ENCODE measurements at places on chromosomes 1 and 21. TPM values are rescaled to one million over a fixed set of nuclear protein-coding genes. Genes with fewer than 3 reads are reported as not detected.

DNA sequence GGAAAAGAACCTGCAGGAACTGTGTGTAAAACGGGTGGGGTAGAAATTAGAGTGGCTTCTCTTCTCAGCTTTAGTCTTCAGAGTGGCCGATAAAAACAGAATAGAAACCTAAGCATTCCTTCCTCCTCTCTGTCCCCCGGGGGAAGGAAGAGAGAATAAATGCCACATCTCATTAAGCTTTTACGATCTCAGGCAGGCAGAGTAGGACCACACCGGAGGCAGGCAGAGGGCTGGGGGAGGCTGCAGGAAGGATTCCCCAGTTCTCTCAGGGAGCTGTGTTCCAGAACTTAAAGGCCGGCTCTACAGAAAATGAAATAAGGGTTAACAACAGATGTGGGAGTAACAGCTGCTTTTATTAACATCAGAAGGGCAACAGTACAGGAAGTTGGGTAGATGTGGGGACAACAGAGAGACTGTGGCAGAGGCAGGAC is 24.5 kb upstream of the MEF2D start:
- no peak for DNase-seq

DNA sequence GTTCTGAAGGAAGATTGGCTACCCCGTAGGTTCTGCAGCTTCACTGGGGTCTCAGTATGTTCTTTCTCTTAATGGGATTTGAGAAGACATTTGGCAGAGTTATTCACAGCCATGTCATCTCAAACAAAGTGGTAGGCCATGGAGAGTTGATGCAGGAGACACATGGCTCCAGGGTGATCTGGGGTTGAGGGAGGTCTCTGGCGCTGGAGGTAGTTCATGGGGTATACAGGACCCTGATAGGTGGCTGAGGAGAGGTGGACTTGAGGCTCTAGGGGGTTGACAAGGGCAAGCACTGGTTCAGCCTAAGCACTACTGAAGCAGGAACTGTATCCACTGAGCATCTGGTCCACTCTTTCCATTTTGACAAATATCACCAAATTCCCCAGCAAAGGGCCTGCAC is 100.4 kb downstream of the C1orf94 start:
- no peak for DNase-seq

DNA sequence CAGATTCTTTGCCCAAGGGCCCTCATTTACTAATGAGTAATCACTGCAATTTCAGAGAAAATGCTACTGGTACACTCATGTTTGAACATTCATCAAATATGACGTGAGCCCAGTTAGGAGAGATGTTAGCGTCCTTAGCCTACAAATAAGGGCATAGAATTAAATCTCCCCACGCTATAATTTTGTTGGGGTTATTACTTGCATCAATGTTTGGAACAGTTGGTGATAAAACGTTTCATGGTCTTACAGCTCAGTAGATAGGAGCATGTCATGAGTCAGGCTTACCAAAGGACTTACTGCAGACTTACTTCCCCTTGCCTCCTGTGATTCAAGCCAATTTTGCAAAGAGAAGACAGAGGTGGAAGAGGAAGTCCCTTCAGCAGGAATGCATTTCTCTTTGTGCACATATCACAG is 304.0 kb downstream of the KIF26B start:
- DNase-seq = no peak

DNA sequence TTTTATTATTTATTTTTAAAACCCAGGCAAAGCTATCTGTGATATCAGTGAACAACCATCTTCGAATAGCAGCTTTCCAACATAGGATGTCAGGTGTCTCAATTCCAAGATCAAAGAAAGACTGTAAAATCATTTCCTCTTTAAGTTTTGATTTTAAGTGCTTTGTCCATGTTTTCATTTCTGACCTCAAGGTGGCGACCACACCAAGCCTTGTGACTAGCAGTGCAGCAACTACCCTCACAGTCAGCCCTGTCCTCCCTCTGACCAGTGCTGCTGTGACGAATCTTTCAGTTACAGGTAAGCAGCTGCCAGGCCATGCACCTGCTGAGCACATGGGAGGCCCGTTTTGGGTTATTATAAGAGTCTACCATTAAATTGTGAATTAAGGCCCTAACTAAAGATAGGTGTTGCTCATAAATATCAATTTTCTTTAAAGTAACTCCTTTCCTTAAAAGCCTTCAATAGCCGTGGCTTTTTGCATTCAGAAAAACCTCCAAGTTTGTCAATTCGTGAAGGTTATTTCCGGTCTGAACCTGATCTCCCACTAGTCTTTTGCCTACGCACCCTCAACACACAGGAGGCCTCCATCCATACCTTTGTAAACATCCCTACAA is 117.0 kb downstream of the CD247 start:
- DNase-seq = no peak

TTLL7 gene
- 11.5 TPM for total RNA-seq

DNA sequence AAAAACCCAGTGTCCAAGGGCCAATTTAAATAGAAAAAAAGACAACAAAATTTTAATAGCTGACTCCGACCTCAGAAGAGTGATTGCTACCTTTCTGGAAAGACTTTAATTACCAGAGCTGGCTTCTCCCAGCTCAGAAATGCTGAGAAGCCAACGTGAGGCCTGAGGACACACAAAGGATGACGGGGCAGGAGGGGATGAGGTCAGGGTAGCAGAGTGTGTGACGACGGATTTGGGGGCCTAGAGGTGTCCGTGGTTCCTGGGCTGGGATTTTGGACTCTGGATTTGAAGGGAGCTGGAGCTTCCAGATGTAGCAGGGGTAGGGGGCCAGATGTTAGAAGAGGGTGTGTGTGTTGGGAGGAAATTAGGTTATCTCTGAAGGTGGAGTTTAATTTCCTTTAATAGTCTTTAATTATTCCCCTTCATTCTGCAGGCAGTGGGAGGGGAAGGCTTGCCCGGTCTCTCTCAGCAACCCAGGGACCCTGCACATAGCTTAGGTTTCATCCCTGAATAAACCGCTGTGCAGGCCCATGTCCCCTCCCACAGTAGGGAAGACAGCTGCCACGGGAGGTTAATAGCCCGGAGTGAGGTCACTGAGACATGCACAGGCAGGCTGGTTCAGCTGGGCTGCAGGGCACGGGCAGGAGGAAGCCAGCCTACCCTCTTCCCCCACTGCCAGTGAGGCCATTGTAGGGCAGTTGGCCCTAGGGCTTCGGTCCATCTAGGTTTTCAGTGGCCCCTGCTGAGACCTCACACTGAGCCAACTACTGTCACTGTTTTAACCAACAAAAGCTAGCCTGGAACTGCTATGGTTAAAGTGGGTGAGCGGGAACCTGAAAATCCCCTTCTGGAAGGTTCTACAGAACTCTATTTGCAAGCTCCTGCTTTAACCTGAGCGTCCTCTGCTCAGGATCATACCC is 3.8 kb upstream of the PADI3 start:
- no peak for DNase-seq

- no peak for DNase-seq
Observed at GRCh38 chr1:59445040-59445439, 148.1 kb downstream of the FGGY start.

MPL gene
- 0.10 TPM for total RNA-seq

CAMK1G gene
- not detected for total RNA-seq

DNA sequence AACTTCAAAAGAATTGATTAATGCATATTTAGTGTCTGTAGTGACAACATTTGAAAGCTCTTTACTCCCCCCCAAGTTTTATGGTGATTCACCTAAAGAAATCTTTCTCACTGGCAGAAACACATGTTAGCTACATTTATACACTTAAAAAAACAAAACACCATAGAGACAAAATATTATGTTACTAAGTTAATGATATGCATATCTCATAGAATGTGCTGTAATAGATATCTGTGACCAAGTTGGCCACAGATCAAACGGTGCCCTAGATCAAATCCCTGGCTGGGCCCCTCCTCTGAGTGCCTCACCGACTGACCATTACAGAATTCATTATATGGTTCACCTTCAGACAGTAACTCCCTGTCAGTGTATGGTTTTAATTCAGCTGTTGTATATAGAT is 322.1 kb upstream of the LYPLAL1 start:
- DNase-seq = no peak

DNA sequence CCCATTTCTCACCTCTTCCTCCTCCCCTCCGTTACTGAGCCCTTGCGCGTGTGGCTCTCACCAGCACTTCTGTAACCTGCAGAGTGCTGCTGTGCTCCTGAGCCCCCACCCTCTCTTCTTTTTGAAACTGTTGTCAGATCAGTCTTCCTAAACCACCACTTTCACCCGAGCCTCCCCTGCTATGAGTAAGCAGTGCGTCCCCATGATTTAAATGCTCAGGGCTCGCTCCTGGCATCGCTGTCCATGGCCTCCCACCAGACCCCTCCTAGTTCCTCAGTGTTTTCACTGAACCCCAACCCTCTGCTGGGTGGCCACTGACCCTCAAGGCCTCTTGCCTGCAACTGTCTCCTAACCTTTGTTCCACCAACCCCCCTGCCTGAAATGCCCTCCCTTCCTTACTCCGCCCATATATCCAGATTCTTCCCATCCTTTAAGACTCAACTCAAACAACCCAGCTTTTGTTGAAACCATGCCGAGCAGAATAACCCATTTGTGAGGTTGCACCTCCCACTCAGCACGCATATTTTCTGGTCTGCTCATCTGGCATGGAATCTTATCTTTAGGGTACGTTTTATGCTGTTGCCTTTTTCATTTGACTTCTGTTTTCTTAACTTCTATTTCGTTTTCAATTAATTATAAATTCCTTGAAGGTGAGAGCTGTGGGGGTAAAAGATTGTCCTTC is 64.5 kb upstream of the FAM3B start:
- no peak for DNase-seq

ATXN7L2 gene
- 2.6 TPM for total RNA-seq

DNA sequence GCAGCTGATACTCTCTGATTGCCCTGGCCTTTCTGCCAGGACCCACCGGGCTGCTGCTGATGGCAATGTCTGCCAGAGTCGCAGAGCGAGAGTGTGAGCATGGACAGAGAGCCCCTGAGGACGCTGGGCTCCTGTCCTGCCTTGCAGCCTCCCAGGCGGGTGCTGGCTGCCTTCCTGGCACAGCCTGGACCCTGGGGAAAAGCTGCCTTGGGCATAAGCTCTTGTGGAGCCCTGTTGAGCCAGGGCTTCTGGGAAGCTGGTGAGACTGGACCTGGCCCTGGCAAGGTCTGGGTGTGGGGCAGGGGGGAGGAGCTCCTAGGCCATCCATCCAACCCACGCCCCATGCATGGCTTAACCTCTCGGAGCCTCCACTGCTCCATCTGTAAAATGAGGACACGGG is 105.8 kb upstream of the WNT4 start:
- no peak for DNase-seq

DNA sequence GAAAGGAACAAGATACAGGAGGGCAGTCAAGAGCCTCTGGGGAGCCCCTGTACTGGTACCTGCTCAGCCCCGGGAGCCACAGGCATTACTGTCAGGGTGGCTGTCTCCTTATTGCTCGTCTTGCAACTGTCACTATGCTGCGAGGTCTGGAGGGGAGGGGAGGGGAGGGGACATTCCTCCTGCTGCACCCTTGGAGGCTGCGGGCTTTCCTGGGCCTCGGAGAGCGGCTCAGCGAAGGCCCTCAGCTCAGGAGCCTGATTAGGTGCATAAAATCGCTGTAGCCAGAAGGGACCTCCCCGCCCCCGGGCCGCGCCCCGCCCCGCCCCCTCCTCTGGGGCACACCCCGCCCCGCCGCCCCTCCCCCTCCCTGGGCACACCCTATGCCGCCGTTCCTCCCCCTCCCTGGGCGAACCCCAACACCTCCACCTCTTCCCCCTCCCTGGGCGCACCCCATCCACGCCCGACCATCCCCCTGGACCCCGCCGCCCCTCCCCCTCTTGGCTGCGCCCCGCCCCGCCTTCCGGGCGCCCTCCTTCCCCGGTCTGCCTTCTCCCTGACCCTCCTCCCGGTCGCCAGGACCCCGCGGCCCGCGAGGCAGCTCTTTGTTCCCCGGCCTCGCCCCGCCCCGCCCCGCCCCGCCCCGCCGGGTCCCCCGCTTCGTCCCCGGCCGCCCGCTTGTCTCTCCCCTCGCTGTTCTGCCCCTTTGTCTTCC is 35.5 kb downstream of the CACHD1 start:
- no peak for DNase-seq

- DNase-seq = no peak
Observed at GRCh38 chr1:243438146-243438545, 182.3 kb downstream of the SDCCAG8 start.

- DNase-seq = no peak
Observed at GRCh38 chr1:14894811-14895560, 258.6 kb upstream of the TMEM51 start.

DNA sequence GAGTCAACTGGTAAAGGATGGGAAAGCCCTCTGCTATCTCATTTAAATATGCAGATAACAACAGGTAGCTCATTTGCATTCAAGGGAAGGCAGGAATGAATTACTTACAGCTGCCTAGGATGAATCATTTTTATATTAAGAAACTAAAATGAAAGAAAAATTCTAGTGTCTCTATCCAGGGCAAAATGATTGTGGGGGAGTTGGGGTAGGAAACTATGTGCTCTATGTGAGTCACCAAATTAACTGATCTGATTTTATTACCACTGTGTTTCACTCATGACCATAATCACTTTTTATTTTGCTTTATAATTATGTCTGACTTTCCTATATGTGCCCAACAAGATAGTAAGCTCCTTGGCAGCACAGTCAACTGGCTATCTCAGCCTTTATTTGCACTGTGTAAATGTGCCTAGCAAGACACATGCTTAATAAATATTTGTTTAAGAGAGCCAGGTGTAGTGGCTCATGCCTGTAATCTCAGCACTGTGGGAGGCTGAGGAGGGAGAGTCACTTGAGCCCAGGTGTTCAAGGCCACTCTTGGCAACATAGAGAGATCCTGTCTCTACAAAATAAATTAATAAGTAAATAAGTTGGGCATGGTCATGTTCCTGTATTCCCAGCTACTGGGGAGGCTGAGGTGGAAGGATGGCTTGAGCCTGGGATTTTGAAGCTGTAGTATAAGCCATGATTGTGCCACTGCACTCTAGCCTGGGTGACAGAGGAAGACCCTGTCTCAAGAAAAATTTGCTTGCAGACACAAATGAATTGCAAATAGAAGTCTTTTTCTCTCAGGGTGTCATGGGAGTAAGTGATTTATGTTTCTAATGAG is 84.1 kb downstream of the SPAG17 start:
- no peak for DNase-seq

DNA sequence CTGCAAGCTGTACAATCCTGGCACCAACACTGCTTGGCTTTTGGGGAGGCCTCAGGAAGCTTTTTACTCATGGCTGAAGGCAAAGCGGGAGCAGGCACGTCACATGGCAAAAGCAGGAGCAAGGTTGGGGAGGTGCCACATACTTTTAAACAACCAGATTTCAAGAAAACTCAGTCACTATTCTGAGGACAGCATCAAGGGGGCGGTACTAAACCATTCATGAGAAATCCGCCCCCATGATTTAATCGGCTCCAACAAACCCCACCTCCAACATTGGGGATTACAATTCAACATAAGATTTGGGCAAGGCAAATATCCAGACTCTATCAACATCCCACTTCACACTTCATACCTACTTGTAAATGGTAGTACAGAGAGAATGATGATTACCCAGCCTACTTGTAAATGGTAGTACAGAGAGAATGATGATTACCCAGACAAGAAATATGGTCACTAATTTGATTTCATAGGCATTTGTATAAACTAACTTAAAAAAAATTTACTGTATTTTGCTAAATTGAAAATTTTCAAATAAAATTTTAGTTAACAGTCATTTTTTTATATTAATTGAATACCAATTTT is 24.9 kb downstream of the ATP5PF start:
- DNase-seq = no peak
